Immature natural killer cell (primary cell): ENCODE measurements at places on chromosomes 1 and 21.

GRCh38 chr1:44025816-44026215 is 5.4 kb downstream of the SLC6A9 start:
- peaks cover 21% of the 10 kb centered on the region for H3K4me1 ChIP-seq
- H3K27ac ChIP-seq, result no peak overlapping the region
- H3K4me3 ChIP-seq, result no peak overlapping the region
- DNase-seq, result no peak

- no peak for DNase-seq
- H3K27ac ChIP-seq, result no peak overlapping the region
- H3K27me3 ChIP-seq, result peaks cover 4% of the 10 kb centered on the region
- no peak overlapping the region for H3K4me3 ChIP-seq
- no peaks in the 10 kb centered on the region for H3K4me1 ChIP-seq
These were observed 51.1 kb downstream of the KCNJ6 start for GRCh38 chr21:37865156-37865555.

DNA sequence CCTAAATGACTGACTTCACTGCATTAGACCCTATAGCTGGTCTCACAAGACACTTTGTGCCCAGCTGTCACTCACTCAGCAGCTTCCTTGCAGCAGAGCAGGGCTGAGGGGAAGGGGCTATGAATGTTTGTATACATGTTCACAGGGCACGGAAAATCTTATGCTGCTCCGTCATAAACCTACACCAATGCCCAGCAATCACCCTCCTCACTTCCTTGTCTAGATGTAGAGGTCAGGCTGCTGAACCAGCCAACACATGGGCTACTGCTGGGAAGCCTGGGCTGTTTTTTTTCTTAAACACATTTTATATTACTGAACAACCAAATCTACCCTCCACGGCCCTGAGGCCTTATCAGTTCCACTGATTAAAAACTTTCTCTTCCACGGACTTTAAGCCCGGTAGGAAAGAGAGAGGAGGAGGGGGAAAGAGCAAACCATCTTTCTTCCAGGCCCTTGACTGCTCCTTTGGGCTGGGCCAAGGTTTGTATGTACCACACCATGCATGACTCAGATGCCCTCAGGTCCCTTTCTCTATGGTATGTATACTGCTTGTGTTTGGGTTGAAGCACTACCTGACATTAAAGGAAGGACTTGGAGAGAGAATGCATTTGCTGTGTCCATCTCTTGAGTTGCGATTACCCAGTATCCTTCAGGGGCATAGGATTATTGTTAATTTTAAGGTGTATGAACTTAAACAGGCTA is 12.7 kb downstream of the MTFR1L start:
- H3K4me3 ChIP-seq, result no peak overlapping the region
- H3K36me3 ChIP-seq, result peaks cover 52% of the 10 kb centered on the region
- no peak for DNase-seq
- H3K27ac ChIP-seq, result no peak overlapping the region
- H3K4me1 ChIP-seq, result no peaks in the 10 kb centered on the region
- H3K27me3 ChIP-seq, result no peaks in the 10 kb centered on the region

DNA sequence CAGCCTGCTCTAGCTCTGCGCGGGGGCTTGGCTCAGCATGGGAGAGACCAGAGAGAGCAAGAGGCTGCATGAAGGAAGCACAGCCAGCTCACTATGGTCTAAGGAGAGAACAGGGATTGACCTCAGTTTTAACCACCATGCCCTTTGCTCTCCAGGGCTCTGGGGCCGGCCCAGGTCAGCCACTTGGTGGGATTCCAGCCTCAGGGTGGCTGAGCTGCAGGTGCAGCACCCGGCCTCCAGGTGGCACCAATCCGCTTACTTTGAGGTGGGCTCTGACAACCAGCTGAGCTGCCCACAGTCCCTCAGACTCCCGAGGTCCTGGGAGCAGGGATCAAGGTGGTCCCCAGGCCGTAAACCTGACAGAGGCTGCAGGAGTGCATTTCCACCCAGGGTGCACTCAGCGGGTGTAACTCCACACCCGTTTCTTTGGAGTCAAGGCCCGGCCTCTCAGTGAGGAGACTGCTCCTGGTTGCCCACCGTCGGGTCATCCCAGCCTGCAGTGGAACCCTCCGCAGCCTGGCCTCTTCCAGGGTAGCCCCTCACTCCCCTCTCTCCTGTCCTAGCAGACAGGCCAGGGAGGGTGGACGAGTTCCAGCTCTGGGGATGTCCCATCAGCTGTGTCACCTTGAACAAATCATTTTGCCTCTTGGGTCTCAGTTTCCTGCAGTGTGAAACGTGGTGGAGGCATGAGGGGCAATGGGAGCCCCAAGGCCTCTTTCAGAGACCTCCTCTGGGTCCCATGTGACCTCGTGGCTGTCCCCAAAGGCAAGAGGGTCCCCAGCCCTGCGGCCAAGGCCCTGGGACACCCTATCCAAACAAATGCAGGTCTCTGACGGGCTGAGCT is 607 bp upstream of the LGR6 start:
- peak overlapping the region; percentile 71 for H3K4me3 ChIP-seq
- peak; percentile 59 for DNase-seq
- peaks cover 6% of the 10 kb centered on the region for H3K4me1 ChIP-seq
- peaks cover 7% of the 10 kb centered on the region for H3K27me3 ChIP-seq
- H3K27ac ChIP-seq, result no peak overlapping the region
- H3K36me3 ChIP-seq, result peaks cover 3% of the 10 kb centered on the region

DNA sequence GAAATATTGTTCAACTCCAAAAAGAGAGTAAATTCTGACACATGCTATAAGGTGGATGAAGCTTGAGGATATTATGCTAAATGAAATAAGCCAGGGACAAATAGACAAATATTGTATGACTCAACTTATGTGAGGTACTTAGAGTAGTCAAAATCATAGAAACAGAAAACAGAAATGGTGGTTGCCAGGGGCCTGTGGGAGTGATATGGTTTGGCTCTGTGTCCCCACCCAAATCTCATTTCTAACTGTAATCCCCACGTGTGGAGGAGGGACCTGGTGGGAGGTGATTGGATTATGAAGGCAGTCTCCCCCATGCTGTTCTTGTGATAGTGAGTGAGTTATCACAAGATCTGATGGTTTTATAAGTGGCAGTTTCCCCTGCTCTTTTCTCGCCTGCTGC is 24.7 kb upstream of the DISP1 start:
- H3K27me3 ChIP-seq, result no peaks in the 10 kb centered on the region
- no peaks in the 10 kb centered on the region for H3K4me1 ChIP-seq
- H3K4me3 ChIP-seq, result no peak overlapping the region
- H3K36me3 ChIP-seq, result no peaks in the 10 kb centered on the region
- no peak overlapping the region for H3K27ac ChIP-seq
